ENCODE measurements at places on chromosomes 1 and 21. TPM values are rescaled to one million over a fixed set of nuclear protein-coding genes. Genes with fewer than 3 reads are reported as not detected.

Gene CFAP74
- not detected for total RNA-seq

Gene PLA2G2F
- not detected for total RNA-seq

Gene DMBX1
- total RNA-seq, result not detected

Gene C1orf74
- total RNA-seq, result 2.6 TPM

Gene PPIAL4G
- total RNA-seq, result not detected

Gene WDR64
- total RNA-seq, result not detected

Gene ADGRB2
- 6.0 TPM for total RNA-seq

Gene PEA15
- 448 TPM for total RNA-seq

Gene LRRC38
- not detected for total RNA-seq

Gene LAMC2
- total RNA-seq, result 1.6 TPM

Gene TRIM67
- total RNA-seq, result not detected

Gene DISP3
- total RNA-seq, result not detected

Gene TCEANC2
- 6.0 TPM for total RNA-seq

Gene HOOK1
- total RNA-seq, result not detected

Gene CORT
- total RNA-seq, result not detected

Gene RGS18
- not detected for total RNA-seq

Gene KRTAP7-1
- total RNA-seq, result not detected

Gene TLR5
- not detected for total RNA-seq

Gene LCE3D
- not detected for total RNA-seq

Gene PSMB2
- total RNA-seq, result 96.3 TPM

Gene TFF2
- not detected for total RNA-seq

Gene OR2L13
- total RNA-seq, result not detected

Gene GPR161
- 11.5 TPM for total RNA-seq

Gene ARHGEF16
- total RNA-seq, result not detected

Gene CASZ1
- 0.41 TPM for total RNA-seq

Gene RASAL2
- total RNA-seq, result 27.9 TPM

Gene COL9A2
- total RNA-seq, result 0.42 TPM

Gene PRDM15
- total RNA-seq, result 3.3 TPM

Gene COL11A1
- total RNA-seq, result 358 TPM

Gene KRTAP13-2
- total RNA-seq, result not detected

Gene SLC25A33
- 4.7 TPM for total RNA-seq

Gene TSPEAR
- not detected for total RNA-seq

Gene CELSR2
- 1.5 TPM for total RNA-seq

Gene FCAMR
- total RNA-seq, result not detected

Gene IQCC
- 2.1 TPM for total RNA-seq

Gene NLRP3
- total RNA-seq, result 4.3 TPM

Gene AMY1C
- not detected for total RNA-seq

Gene FLG2
- total RNA-seq, result not detected

Gene LCE3E
- total RNA-seq, result not detected

Gene ST6GALNAC5
- 1.6 TPM for total RNA-seq

Gene OR2AK2
- not detected for total RNA-seq

Gene TLCD4
- total RNA-seq, result 0.18 TPM

Gene SYT6
- total RNA-seq, result not detected

Gene SPATA21
- total RNA-seq, result not detected

Gene KRTAP21-2
- total RNA-seq, result not detected

Gene DIPK1A
- total RNA-seq, result 20.2 TPM

Gene PLD5
- not detected for total RNA-seq

Gene HCRTR1
- not detected for total RNA-seq

Gene RNU1-2
- 1,916 TPM for total RNA-seq

Gene CHI3L1
- total RNA-seq, result not detected

Gene CGN
- 0.21 TPM for total RNA-seq

Gene SUCO
- 33.9 TPM for total RNA-seq

Gene ESPN
- not detected for total RNA-seq

Gene NIPAL3
- 143 TPM for total RNA-seq

Gene KAZN
- total RNA-seq, result 12.5 TPM

Gene TDRD5
- total RNA-seq, result not detected

Gene MTARC2
- total RNA-seq, result 4.2 TPM

Gene RCSD1
- not detected for total RNA-seq

Data from HFFc6 (cell line).